ENCODE measurements at places on chromosomes 6 and 20.

DNA sequence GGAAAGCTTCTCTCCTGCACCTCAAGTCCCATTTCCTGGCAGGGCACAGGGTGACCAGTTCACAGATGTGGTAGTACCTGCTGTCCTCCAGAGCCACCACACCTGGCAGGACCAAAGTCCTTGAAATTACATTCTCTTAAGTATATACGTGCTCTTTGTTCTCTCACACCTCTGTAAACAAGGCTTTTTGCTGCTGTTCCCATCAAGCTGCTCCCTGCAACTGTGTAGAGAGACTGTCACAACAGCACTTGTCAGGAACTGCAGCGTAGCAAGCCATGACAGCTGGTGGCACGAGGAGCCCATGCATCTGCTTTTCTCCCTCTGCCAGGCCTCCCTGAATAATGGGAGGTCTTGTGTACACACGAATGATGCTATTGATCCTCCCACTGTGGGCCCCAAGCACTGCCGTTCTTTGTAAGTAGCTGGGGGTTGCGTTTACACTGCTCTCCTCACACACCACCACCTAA lies 431.8 kb downstream of the CD83 start:
- peak; percentile 19 for DNase-seq

GRCh38 chr6:6006428-6007365 lies at the start of gene NRN1:
Gene NRN1 (minus strand): TSS chr6:6006925. CDS start chr6:6006749, 176 bp downstream.
- DNase-seq, result no peak

- DNase-seq, result no peak
Measured at GRCh38 chr20:12068121-12068520, 150.4 kb downstream of the BTBD3 start.

- no peak for DNase-seq
Measured at GRCh38 chr20:46897328-46897880, 2.8 kb downstream of the EYA2 start.

DNA sequence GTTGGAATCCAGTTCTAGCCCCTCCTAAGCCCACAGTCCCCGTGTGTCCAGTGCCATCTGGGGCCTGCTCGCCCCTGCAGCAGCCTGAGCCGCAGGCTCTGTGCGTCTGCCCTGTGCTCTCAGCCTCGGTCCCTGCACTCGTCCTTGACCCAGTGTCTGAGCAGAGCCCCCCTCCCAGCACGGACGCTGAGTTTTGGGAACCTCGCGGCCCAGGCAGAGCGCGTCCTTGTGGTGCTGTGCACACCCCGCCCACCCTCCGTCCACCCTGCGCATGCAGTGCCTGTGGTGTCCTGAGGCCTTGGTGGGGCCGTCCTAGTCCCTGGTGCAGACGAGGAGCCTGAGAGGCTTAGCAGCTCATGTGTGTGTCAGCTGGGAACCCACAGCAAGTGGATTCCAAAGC lies 31.6 kb downstream of the OSBPL2 start:
- no peak for DNase-seq

- no peak for DNase-seq
Measured at GRCh38 chr6:71488186-71488585, 199.6 kb downstream of the OGFRL1 start.

DNA sequence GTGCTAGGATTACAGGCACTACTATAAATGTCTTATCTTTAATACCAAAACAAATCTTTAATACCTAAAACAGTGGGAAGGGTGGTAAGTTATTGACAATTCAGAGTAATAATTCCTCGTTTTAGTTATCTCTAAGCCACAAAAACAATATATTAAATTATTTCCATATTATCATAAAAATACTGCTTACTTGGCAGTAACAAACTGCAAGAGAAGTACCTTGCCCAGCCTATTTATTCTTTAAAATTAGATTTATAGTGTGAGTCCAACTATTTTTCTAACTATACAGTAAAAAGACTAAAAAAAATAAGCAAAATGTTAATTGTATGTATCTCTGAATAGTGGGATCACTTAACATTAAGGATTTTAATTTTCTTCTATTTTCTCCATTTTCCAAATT lies 123.2 kb downstream of the HACE1 start:
- no peak for DNase-seq

DNA sequence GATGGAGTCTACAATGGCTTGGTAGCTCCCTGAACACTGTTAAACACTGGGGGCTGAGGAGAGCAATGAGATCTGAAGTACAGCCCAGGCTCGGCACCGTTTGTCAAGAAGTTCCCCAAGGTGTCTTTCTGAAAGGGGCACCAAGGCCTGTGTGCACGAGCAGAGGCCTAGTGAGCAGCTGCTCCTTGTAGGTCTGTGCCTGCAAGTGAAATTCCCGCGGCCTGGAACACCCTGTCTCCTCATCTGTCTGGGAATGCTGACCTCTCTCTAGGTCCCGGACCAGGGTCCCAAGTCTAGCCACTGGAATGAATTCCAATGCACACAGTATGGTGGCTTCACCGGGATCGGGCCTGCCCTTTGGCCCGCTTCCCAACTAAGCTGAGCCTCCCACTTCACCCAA lies 134.8 kb downstream of the FOXC1 start:
- DNase-seq, result no peak

GRCh38 chr6:159681191-159681880 lies 11.7 kb downstream of the SOD2 start:
- no peak for DNase-seq

- no peak for DNase-seq
Measured at GRCh38 chr6:90643381-90643780, 56.5 kb upstream of the MAP3K7 start.

GRCh38 chr20:3775457-3776108 lies 5.7 kb downstream of the SPEF1 start:
- no peak for DNase-seq

GRCh38 chr20:59994697-59995122 lies 36.5 kb downstream of the CDH26 start:
- no peak for DNase-seq

- DNase-seq, result no peak
Measured at GRCh38 chr20:8457978-8458377, 325.9 kb downstream of the PLCB1 start.

- DNase-seq, result no peak
Measured at GRCh38 chr20:17878912-17879602, 89.5 kb downstream of the SNX5 start.
